MV-4-11 (cell line): ENCODE measurements at places on chromosomes 5 and 9.

DNA sequence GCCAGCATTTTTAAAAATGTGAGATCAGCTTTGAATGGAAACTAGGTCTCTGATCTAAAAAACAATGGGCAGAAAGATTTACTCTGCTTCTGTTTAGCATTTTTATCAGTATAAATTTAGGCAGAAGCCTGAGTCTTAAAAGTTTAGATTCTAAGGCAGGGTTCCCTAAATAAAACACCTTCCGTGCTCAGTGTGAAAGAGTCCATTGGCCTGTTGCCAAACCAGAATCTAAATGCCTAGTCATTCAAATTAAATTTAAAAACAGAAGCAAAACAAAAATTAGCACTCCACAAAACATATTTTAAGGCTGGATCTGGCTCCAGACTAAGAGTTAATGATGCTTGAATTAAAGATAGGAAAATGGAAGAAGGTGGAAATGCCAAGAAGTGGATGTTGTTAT lies 4.5 kb downstream of the TYRP1 start:
- peak; percentile 10 for DNase-seq

GRCh38 chr9:125540497-125540896 lies 166.5 kb downstream of the MAPKAP1 start:
- DNase-seq, result no peak

DNA sequence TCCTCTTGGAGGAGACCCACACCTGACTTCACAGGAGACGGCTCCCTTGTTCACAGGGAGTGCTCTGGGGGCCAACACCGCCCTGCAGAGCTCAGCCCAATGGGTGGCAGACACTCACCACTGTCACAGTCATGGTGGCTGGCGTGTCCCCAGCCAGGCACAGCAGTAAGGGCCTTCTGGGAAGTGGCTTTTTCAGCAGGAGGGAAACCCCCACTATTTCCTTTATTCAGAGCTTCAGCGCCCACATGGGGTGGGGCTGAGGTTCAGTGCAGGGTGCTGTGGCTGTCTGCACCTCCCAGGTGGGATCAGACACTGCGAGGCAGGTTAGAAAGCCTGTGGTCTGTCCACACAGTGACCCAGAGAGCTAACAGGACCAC lies 3.6 kb upstream of the SNAPC4 start:
- no peak for DNase-seq

DNA sequence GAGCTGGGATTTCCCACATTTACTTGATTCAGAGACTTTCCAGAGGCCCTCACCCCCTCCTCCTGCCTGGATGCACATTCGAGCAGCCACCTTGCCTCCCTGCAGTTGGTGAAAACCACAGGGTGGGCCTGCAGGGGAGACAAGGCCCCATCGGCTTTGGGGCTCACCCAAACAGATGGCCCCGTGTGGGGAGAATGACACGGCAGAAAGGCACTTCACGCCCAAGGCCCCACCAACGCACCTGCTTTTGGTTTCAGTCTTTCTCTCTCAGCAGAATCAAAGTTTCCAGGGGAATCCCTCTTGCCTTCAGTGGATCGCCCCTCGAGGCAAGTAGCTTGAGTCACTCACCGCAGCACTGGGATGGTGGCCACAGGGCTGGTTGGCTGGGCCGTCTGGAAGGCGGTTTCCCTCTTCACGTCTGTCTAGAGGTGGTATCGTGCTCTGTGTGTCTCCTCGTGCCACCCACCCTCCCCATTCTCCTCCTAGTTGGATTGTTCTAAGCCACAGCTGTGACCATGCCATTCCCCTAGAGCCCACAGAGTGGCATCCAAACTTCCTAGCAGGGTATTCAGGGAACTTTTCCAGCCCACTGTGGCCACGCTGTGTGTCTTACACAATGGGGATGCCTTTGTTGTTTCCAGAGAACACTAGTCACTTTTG lies 31.8 kb downstream of the SEC61B start:
- DNase-seq, result peak; percentile 32

DNA sequence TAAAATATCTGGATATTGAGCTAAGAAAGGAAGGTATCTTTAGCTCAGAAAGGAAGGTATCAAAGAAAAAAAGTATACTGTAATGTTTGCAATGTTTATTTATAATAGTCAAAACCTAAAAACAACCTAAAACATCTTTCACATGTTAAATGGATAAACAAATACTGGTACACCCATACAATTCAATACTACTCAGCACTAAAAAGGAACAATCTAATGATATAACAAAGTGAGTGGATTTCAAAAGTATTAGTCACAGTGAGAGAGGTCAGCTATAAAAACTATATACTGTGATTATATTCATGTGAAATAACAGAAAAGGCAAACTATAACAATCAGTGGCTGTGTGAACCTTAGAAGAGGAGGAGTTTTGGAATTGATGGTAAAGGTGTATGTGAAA lies 455.0 kb upstream of the FTMT start:
- DNase-seq, result no peak

DNA sequence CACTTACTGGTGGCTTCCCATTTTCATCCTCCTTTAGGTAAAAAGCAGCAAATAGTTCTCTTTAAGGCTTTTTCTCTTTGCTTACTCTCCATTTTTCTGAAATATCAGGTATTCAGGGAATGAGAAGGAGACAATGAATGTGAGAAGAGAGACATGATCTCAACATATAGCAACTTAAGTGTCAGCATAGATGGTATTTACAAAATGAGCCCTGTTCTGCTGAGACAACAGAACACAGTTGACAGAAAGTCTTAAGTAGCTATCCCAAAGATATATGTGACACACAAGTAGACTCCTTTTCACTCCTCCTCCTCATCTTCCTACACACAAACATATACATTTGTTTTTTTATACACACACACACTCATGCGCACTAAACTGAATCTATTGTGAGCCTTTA lies 649.3 kb upstream of the WWC1 start:
- no peak for DNase-seq

DNA sequence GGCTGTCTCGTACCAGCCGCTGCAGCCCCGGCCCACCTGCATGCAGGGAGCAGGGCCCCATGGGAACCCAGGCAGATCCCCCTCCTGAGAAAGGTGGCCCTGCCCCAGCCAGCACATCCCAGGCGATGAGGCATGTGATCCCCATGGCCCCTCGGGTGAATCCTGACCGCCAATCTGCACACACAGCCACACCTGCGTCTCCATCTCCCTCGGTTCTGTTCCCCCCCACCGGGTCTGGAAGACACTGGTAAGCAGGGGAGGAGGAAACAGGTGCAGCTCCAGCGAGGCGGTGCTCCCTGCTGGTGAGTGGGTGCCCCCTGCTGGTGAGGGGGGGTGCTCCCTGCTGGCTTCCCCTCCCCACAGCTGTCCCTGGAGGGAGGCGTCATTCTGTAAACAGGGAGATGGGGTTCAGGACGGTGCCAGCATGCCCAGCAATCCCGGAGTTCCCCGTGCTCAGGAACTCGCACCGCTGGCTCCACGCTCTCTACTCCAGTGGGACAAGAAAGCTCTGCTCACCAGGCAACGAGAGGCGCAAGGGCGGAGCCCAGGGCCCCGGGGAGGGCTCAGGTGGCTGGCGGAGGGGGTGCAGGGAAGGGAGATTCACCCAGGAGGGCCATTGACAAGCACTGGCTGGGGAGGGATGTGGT lies 28.4 kb upstream of the SLC12A7 start:
- DNase-seq, result peak; percentile 46

DNA sequence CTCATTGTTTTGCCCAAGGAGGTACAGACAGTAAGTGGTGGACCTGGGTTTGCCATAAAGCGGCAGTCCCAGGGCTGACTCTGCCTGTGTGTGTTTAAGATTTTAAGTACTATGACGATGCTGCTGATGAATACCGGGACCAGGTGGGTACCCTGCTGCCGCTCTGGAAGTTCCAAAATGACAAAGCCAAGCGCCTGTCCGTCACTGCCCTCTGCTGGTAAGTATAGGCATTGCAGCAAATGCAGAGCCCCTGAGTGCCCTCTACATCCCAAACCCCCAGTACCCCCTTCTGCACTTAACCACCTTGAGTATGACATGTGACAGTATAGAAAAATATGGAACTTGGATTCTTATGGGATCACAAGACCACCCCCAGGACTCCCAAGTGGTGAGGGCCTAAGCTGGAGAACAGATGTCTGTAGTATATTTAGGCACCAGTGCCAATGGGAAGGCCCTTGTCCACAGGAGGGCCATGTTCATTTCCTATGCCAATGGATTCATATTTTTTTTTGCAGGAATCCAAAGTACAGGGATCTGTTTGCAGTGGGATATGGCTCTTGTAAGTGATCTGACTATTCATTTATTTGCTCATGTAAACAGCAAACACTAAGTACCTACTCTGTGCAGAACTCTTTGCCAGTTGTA lies 22.0 kb downstream of the ENHO start:
- peak; percentile 11 for DNase-seq
